ENCODE measurements at places on chromosomes 2 and 18. TPM values are rescaled to one million over a fixed set of nuclear protein-coding genes. Genes with fewer than 3 reads are reported as not detected.

DNA sequence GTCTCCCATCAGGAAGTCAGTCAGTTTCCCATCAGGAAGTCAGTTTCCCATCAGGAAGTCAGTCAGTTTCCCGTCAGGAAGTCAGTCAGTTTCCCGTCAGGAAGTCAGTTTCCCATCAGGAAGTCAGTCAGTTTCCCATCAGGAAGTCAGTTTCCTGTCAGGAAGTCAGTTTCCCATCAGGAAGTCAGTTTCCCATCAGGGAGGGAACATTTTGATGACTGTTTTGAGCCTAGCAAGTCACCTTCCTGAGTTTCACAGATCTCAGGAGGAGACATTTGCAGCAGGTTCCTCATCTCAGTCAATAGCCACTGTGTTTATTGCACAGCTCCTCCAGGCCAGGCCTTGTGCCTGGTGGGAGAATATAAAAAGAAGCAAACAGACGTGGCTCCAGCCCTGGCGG lies 31.9 kb downstream of the DIPK1C start:
- H3K4me3 ChIP-seq = no peak overlapping the region
- no peak overlapping the region for H3K27ac ChIP-seq
- no peaks in the 10 kb centered on the region for H3K36me3 ChIP-seq
- no peak for DNase-seq
- H3K4me1 ChIP-seq = no peaks in the 10 kb centered on the region

DNA sequence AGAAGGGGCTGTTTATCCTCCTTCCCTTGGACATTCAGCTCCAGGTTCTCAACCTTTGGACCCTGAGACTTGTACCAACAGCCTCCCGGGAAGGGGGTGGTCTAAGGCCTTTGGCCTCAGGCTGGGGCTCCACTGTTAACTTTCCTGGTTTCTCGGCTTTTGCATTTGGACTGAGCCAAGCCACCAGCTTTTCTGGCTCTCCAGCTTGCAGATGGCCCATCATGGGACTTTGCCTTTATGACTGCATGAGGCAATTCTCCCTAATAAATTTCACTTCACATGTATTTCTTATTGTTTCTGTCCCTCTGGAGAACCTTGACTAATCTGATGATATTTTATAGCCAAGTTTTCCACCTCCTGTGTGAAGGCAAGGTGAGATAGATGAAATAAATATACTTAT lies 180.8 kb downstream of the PPP1R1C start:
- H3K4me1 ChIP-seq = no peaks in the 10 kb centered on the region
- no peak overlapping the region for H3K27ac ChIP-seq
- H3K4me3 ChIP-seq = no peak overlapping the region
- no peaks in the 10 kb centered on the region for H3K36me3 ChIP-seq

DNA sequence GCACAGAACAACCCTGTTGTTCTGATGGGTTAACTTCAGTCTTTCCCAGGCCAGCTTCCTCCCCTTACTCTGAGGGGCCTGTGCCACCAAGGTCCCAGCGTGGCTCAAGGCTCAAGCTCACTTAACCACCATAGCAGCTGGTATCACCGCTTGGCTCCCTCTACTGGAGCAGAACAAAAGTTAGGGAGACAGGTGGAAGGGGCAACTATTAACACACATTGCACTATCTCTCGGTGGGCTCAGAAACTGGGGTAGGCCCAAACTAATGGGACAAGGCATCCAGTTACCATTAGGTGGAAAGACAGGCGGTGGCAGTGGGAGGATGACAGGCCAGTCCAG lies 88.7 kb upstream of the ATL2 start:
- no peak overlapping the region for H3K4me3 ChIP-seq
- H3K36me3 ChIP-seq = no peaks in the 10 kb centered on the region
- H3K27me3 ChIP-seq = peaks cover 40% of the 10 kb centered on the region
- H3K4me1 ChIP-seq = peaks cover 7% of the 10 kb centered on the region
- H3K27ac ChIP-seq = no peak overlapping the region

DNA sequence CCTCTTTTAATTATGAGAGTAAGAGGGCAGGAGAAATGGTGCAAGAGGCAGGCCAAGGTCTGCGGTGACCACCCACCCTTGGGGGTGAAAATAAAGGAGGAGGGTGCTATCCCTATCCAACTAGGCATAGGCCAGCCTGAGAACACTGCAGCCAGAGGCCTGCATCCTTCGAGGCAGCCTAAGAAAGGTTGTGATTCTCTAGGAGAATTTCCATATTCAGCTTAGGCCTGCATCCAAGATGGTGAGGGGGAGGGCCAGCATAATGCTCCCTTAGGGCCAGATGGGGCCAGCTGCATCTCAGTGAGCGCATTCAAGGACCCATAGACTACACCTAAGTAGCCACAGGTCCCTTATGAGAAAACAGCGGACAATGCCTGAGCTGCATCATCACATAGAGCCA lies 3.5 kb upstream of the UPP2 start:
- H3K36me3 ChIP-seq = no peaks in the 10 kb centered on the region
- DNase-seq = no peak
- no peaks in the 10 kb centered on the region for H3K4me1 ChIP-seq
- H3K27ac ChIP-seq = no peak overlapping the region
- no peaks in the 10 kb centered on the region for H3K27me3 ChIP-seq
- no peak overlapping the region for H3K4me3 ChIP-seq

DNA sequence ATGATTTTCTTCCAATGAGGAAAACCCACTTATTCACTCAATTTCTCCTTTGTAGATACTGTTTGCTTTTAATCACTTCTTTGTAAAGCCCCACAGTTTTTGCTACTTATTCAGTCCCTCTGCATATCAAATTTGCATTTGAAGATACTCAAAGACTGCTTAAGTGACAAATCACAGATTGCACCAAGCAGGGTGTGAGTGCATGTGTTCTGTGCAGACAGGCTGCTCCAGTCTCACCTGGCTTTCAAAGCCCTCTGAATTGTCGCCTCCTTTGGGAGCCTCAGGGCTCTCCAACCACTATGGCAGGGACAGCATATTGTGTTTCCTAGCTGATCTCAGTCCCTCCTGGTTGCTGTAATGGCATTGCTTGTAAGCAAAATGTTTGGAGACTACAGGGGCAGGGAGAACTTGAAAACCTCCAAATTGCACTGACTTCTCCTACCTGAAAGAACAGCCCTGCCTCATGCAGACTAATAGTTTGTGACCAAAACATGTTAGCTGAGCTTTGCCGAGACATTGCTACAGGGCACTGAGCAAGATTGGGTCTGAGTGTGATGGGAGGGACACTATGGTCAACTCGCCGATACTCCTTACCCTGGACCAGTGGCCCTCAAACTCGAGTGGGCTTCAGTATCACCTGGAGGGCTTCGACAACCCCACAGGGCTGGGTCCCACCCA lies 96.8 kb downstream of the POLE4 start:
- H3K27me3 ChIP-seq = no peaks in the 10 kb centered on the region
- no peak overlapping the region for H3K27ac ChIP-seq
- no peaks in the 10 kb centered on the region for H3K4me1 ChIP-seq
- no peak overlapping the region for H3K4me3 ChIP-seq
- H3K36me3 ChIP-seq = no peaks in the 10 kb centered on the region
- no peak for DNase-seq

DNA sequence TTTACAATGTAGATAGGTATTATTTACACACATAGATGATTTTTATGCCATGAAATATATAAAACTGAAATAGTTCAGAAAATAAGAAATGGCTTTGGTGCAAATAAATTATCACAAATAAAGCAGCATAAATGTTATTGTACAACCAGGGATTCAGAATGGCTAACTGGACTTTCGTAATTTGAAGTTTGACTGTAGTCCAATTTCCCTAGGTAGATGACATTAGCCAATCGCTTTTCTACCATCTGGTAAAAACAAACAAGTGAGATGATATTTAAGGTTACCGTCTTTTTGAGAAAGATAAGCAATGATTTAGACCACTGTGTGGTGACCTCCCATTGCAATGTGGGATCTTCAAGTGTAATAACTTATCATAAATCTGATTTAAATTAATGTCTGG lies 400.7 kb downstream of the LRRTM4 start:
- H3K4me3 ChIP-seq = no peak overlapping the region
- DNase-seq = no peak
- no peaks in the 10 kb centered on the region for H3K4me1 ChIP-seq
- no peaks in the 10 kb centered on the region for H3K36me3 ChIP-seq

DNA sequence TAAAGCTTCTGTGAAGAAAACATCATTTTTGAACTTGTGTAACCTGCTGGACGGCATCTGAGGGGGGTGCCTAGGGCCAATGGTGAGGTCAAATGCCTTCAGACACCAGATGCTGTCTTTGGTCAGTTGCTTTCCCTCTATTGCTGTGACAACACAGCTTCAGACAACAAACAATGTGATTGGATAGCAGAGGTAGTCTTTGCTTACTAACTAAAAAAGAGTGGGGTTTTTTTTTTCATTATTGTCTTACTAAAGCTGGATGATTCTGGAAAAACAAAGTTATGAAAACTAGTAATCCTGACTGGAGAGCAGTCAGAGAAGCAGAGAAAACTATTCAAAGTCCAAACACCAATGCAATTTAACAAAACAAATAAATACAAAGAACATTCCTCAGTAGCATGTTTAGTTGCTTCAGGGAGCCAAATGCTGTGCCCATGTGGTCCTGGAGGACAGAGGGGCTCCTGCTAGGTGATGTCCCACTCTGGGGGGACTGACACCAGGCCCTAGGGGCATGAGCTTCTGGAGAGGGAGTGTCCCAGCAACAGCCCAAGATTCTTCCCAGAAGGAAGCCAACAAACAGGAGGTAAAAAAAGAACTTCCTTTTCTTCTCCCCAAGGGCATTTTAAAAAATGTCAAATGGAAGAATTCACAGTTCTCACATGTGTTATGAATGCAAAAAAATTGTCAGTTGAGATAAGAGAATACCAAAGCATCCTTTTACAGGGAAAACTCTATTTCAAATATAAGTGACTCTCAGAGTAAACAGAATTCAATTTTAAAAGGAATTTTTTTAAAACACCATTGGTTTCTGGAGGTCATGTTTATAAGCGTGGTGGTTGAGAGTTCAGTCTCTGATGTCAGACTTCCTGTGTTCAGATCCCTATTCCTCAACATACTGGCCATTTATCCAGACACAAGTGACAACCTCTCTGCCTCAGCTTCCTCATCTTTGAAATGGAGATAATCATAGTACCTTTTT lies 181.1 kb upstream of the PGAP1 start:
- DNase-seq = peak; percentile 69
- no peaks in the 10 kb centered on the region for H3K36me3 ChIP-seq

Gene ZDBF2
- 1.9 TPM for polyA plus RNA-seq

DNA sequence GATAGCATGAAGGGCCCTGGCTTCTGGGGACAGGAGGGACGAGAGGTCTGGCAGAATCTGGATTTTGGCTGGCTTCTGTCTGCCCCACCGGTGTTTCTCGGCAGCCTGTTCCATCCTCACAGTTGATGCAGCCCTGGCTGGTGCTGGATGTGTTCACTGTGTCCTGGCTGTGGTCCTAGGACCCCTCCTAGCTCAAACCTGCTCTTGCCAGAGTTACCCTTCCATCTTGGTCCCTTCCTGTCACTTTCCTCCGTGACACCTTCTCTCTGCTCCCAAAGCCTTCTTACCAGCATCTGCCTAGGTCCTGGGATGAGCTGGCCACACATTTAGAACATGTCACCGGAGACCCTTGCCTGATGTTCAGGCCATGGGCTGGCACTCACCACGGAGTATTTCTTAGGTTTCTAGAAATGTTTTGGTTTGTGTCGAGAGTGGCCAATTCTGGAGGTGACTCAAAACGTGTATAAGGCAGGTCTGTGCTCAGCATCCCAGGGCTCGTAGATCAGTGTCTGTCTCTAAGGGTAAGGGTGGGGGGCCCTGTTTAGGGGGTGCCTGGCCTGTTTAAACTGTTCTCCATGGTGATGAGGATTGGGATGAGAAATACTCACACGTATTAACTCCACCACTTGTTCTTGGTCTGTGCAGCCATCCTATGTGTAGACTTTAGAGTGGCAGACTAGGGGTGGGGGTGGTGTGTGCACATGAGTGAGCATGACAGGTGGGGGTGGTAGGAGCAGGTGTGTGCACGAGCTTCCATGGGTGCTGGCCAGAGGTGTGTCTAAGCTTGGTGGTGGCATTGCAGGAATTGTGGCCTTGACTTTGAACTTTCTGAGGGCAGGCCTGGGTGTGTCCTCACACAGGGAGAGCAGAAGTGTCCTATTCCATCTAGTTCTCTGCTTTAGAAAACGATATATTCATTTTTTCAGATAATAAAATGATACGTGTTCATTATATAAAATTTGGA lies 162.7 kb downstream of the DYSF start:
- no peak for DNase-seq
- H3K27ac ChIP-seq = no peak overlapping the region
- H3K4me1 ChIP-seq = no peaks in the 10 kb centered on the region
- H3K4me3 ChIP-seq = no peak overlapping the region

- no peaks in the 10 kb centered on the region for H3K27me3 ChIP-seq
- no peak overlapping the region for H3K27ac ChIP-seq
- H3K4me3 ChIP-seq = no peak overlapping the region
These were observed 49.0 kb downstream of the PLEKHB2 start for GRCh38 chr2:131154071-131154531.

GRCh38 chr2:7881466-7881865 lies 800.4 kb upstream of the ID2 start:
- no peak for DNase-seq
- no peaks in the 10 kb centered on the region for H3K4me1 ChIP-seq
- H3K27ac ChIP-seq = no peak overlapping the region

DNA sequence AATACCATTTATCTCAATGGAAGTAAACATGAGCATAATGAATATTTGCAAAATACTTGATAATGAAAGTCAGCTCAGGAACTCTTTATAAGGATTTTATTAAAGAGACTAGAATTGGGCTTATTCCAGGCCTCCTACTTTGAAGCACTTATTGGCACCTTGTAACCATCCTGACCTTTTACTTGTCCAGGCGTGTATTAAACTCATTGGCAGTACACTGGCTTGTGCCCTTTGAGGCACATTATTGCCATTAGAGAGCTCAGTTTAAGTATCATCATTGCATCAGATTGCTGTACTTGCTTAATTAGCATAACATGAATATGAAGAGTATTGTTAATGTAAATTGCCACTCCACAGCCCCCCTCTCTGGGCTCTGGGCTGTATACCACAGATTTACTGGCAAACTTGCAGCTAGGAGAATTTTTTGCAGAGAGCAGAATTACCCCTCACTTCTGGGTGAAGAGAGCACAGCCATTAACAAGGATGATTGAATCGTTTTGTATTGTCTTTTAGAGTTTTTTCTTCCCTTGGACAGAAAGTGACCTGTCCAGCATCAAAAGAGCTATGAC lies 72.5 kb downstream of the XIRP2 start:
- H3K4me3 ChIP-seq = no peak overlapping the region
- peaks cover 5% of the 10 kb centered on the region for H3K4me1 ChIP-seq
- DNase-seq = no peak
- H3K27ac ChIP-seq = no peak overlapping the region

Gene POTEJ
- polyA plus RNA-seq = not detected

Gene MAP3K19
- not detected for polyA plus RNA-seq

DNA sequence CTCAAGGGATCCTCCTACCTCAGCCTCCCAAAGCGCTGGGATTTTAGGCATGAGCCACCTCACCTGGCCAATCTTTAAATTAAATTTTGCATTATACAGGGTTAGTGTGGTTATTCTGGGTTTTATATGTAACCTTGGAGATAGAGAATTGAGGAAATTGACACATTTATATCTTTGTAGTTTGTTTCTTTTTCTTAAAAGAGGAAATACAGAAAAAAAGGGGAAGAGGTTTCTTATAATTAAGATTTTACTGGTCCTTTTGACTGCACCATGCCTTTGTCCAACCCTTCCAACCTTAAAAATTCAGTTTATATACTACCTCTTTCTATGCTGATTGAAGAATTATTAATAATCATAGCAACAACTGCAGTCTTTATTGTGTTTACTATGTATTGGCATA lies 210.1 kb upstream of the STON1 start:
- no peak for DNase-seq
- no peaks in the 10 kb centered on the region for H3K27me3 ChIP-seq
- no peak overlapping the region for H3K4me3 ChIP-seq
- H3K27ac ChIP-seq = no peak overlapping the region

- no peak overlapping the region for H3K4me3 ChIP-seq
- DNase-seq = no peak
- peaks cover 13% of the 10 kb centered on the region for H3K27me3 ChIP-seq
- H3K36me3 ChIP-seq = no peaks in the 10 kb centered on the region
These were observed 17.3 kb upstream of the CNDP2 start for GRCh38 chr18:74478880-74479279.
